EH (cell line): ENCODE measurements at places on chromosomes 7 and 10.
A peak's percentile ranks its signal among the peaks of the same experiment; 100 is the strongest.

- peak; percentile 92 for DNase-seq
Measured at GRCh38 chr10:113957013-113957412, 86.7 kb upstream of the ADRB1 start.

DNA sequence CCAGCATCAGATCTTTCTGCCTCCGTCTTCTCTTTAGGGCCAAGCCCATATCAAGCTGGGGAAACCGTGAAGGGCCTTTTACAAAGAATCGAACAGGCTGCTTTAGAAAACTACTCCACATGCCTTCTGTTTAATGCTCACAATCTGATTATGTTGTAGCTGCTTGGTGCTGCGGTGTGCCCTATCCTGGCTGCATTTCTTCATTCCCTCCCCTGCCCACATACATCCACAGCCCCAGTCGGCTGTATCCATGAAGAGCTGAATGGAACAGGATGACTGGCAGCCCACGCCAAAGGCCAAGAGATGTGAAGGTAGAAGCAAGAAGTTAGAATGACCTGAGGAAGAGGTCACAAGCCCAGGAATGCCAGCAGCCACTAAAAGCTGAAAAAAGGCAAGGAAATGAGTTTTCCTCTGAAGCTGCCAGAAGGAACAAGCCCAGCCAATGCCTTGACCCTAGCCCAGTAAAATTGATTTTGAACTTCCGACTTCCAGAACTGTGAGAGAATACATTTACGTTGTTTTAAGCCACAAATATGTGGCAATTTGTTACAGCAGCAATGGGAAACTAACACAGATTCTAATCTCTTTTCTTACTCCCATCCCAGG, 22.2 kb downstream of the TAS2R41 start:
- peak; percentile 85 for DNase-seq

- peak; percentile 99 for DNase-seq
Measured at GRCh38 chr7:471866-472639, 47.6 kb downstream of the PDGFA start.

GRCh38 chr10:22372917-22373316, 27.6 kb downstream of the SPAG6 start:
- no peak for DNase-seq

DNA sequence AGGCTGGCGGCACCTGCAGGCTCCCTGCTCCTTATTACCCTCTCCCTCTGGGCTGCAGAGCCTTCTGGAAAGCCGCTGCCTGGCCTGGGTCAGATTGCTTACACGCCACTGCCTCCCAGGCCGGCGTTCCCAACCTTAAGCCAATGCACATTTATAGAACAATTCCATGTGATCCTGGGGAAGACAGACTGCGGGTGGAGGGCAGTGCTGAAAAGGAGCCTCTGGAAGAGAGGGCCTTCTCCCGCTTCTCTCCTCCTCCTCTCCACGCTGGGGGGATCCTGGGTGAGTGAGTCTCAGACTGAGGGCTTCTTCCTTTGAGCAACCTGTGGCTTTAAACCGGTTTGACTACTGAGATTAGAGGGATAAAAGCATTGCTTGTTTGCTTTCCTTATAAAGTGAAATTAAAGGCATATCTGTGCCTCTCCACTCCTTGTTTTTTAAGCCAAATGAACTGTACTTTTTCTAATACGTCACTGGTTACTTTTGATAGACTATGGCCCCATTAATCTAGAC, 5.5 kb downstream of the TACC2 start:
- DNase-seq = peak; percentile 12

DNA sequence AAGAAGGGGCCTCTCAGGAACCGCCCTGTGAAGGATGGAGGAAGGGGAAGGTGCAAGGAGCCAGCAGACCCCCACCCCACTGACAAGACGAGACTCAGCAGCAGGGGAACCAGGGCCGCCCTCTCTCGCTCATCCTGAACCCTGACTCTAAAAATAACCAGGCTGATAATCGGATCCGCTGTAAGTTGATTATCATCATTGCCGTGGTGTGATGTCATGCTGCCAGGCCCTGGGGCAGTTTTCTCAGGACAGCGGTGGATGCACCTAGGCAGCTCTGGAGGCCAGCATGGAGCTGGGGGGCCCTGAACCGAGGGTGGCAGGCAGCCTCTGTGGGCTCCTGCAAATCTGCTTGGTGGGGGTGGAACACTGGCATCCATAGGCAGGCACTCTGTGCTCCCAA, 7.9 kb downstream of the RET start:
- DNase-seq = no peak

DNA sequence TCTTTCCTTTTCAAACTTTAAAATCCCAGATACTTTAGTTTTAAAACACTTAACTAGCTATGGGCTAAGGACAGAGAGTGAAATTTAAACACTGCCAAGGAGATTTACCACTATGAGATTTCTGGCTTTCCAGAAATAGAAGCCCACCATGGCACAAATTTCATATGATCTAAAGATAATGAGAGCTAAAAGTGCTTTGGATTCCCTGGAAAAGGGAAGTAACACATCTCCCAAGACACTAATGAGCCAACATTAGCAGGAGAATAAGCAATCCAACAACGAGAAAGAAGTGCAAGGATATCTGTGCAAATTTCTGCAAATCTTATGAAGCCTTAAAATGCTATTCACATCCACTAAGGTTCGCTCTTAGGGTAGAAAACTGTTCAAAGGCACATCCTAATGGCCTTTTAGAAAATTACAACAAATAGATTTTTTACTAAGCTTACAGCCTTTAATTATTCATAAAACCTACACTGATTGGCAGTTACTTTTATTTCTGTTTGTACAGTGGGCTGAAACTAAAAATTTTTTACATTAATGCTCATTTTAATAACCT, 100.3 kb downstream of the RAPGEF5 start:
- DNase-seq = no peak

- no peak for DNase-seq
Measured at GRCh38 chr10:78066728-78067430, 33.2 kb downstream of the RPS24 start.

- no peak for DNase-seq
Measured at GRCh38 chr7:2541291-2542010, 13.9 kb downstream of the BRAT1 start.

GRCh38 chr7:131190146-131190545, 137.5 kb upstream of the MKLN1 start:
- no peak for DNase-seq

DNA sequence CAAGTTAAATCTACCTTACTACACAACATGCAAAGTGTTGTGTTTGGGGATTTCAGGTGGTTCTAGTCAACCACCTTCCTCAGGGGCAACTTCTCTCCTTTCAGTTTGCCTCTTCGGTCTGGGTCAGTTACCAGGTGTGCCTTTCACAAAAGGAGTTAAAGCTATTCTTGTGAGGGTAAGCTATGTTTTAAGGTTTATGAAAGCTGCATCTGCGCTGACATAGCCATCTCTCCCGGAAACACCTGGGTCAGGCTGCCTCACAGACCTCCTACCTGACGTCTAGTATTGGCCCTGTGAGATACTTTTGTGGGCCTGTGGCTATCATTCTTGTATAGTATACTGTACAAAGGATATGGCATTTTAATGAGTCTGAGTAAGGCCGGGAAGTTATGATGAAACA, 67.7 kb upstream of the ITGA8 start:
- DNase-seq = no peak

DNA sequence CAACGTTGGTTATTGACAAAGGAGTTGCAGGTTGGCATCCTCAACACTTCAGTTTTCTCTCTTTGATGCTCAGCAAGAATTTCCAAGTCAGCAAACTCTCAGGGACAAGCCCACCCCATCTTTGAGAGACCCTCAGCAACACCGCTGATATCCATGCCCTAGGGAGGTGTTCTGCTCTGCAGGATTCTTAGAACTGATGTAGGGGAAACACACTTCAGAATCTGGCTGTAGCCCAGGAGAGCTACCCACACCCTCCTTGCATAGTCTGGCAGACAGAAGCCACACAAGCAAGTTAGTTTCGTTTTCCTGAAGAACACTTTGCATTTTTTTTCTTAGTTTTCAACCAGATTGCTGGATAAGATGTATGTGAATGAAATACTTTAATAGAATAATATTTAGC, 822 bp downstream of the SAMD9L start:
- peak; percentile 68 for DNase-seq

DNA sequence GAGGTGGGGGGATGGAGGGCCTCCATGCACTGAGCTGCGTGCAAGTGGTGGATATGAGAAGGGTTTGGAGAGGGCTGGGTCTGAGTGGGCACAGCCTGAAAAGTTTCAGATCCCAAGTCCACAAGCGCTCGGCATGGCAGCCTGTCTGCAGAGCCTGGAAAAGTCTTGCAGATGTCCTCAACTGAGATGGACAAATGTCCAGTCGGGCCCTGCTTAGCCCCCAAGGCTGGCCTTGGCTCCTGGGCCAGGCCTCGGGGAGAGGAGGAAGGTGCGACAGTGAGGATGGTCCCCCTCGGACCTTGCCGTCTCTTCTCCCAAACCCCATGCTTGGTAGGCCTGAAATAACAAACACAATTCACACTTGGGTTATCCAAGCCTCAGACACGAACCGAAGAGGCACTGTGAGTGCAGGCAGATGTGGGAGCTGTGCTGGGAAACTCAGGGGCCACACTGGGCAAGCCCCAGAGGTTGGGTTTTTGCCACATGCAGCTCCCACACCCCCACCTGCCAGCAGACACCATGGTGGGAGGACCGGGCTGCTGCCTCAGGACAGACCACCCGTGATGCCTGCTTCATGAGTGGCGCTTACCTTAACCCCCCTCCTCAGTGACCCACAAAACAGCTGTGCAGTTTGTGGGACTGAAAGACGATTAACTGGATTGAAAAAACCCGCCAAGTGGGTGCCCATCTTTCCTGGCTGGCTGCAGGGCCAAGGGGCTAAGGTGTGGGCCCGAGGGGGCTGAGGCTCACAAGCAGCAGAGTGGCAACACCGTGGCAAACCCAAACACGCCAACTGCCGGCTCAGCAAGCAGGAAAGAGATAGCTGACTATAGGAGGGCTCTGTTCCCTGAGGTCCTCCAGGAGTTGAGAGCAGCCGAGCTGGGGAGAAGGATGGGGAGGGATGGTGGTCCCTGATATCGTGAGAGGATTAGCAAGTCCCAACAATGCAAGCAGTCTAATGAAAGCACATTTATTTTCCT, 156.8 kb downstream of the RNF216 start:
- DNase-seq = no peak

- no peak for DNase-seq
Measured at GRCh38 chr7:117623606-117624005, 143.8 kb downstream of the CFTR start.

GRCh38 chr10:77867124-77867719, 59.3 kb downstream of the DLG5 start:
- DNase-seq = peak; percentile 69

DNA sequence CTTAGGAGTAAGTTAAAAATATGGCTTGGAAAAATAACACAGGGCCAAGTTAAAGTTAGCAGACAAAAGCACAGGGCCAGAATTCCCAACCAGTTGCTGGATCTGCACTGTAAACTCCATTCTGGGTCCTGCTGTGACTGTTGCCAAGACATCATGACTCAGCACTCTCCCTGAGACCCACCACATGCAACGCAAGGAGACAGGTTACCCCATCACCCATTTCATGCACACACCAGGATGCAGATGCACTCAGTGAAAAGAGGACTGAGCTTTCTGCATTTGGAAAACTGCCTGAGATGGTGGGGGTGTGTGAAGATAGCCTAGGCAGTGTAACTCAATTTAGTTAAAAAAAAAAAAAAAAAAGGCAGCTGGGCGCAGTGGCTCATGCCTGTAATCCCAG, 97.6 kb upstream of the ZNF438 start:
- DNase-seq = peak; percentile 83

- DNase-seq = no peak
Measured at GRCh38 chr7:155863721-155864151, 51.5 kb upstream of the SHH start.

DNA sequence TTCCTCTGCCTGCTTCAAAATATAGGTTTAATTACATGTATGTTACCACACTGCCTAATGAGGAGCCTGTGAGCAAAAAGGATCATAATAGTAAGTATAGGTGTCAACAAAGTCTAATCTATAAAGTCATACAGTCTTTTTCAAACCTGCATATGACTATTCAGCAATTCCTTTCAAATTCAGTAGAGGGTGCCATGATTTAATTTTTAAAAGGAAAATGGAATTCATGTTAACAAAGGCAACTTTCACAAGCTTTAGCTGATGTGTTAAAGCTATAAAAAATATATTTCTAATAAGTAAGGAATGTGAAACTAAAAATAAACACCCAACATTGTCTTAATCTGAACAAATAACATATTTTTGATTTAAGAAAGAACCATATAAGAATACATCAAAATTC, 52.1 kb downstream of the MPP7 start:
- peak; percentile 52 for DNase-seq

DNA sequence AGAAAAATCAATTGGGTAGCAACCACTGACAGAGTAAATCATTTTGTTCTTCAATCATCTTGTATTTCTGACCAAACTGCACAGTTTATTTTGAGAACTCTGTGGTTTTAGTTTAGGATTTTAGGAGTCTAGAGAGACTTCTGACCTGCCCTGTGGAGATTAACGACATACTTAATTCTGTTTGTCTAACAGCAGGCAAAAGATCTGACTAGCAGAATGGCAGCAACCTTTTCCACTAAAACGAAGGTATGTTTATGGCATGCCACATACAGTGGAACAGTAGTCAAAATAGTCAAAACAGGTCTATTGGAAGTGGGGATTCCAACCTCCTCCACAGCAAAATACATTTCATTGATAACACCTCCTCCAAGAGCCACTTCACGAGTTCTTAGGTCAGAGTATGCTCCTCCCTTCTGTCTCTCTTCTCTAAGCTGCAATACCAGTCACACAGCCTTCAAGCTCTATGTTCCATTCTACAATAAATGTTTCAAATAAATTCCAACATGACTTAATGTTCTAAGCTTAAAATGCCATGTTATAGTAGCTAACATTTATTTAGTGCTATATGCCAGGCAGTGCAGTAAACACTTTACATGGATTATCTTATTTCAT, 34.4 kb downstream of the NRCAM start:
- no peak for DNase-seq

GRCh38 chr7:34080513-34080912, 175.2 kb downstream of the BMPER start:
- peak; percentile 74 for DNase-seq

DNA sequence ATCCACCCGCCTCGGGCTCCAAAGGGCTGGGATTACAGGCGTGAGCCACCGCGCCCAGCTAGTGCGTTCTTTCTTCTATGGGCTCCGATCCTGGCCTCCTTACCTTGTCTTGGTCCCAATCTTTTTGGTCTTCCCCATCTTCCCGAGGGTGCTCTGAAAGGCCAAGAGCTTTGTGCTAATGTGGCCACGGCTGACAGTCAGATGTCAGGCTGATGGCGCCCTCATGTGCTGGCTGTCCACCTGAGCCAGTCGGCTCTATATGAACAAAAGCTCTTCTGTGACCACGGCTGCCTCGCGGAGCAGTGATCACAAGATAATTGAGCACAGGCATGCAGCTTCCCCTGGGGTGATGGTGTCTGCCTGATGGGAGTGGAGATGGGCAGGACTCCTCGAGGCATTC, 11.0 kb upstream of the AHCYL2 start:
- DNase-seq = peak; percentile 20

DNA sequence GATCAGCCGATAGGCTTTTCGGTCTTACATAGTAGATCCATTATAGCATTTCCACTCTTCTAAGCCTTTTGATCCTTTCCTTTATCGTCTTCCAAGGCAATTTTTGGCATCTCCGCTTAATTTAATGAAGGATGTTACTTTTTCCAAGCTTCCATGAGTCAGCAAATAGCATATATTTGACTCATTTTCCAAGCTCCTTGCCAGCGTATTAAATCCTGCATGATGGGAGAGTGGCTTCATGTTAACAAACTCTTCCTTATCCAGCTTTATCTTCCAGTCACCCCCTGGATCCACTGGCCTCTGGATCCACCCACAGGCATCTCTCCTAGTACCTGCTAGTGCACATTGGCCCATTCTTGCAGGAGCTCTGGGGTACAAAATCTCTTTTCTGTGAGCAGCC, 13.0 kb downstream of the OR9A2 start:
- peak; percentile 94 for DNase-seq
